Peyer's patch (tissue), 4 donors: ENCODE measurements at places on chromosomes 5 and 9. TPM values are rescaled to one million over a fixed set of nuclear protein-coding genes. Genes with fewer than 3 reads are reported as not detected.

GRCh38 chr5:10863763-10864383 lies 102.8 kb upstream of the DAP start:
- DNase-seq = peak; percentile 71

DNA sequence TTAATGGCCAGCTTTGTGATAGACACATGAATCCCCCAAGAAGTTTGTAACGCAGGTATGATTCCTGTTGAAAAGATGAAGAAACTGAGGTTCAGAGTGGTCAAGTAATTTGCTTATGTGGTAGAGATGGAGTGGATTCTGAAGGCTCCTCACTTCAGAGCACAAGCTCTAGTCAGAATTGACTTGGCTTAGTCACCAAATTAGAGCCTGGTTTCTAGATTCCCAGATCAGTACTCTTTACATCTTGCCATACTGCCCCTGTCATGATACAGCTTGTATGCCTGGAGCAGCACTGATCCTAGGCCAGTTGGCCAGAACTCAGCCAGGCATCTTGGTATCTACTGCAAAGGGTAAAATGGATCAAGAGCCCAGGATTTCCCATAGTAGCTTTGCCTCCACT lies 284.4 kb upstream of the RFX3 start:
- no peak for DNase-seq

- DNase-seq = no peak
Observed at GRCh38 chr5:179516221-179516620, 34.1 kb upstream of the RUFY1 start.

CYSTM1 gene
- 185 TPM for total RNA-seq
